ENCODE measurements at places on chromosomes 6 and 20.
A peak's percentile ranks its signal among the peaks of the same experiment; 100 is the strongest.

- H3K4me1 ChIP-seq: no peaks in the 10 kb centered on the region
- no peaks in the 10 kb centered on the region for H3K36me3 ChIP-seq
- no peak overlapping the region for H3K4me3 ChIP-seq
- no peak for DNase-seq
- H3K27ac ChIP-seq: no peak overlapping the region
Observed at GRCh38 chr6:43698584-43699349, 11.2 kb upstream of the MRPS18A start.

DNA sequence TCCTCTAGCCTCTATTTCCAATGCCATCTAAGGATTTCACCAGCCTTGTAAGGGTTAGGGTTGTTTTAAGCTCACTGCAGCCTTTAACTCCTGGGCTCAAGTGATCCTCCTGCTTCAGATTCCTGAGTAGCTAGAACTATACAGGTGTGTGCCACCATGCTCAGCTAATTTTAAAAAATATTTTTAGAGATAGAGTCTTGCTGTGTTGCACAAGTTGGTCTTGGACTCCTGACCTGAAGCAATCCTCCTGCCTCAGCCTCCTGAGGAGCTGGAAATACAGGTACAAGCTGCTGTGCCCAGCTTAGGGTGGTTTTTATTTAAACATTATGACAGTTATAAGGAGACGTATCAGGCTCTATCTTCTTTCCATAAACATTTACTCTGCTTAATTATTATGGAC lies 26.5 kb downstream of the ANKRD6 start:
- no peak overlapping the region for H3K4me3 ChIP-seq
- no peaks in the 10 kb centered on the region for H3K27me3 ChIP-seq
- H3K4me1 ChIP-seq: no peaks in the 10 kb centered on the region
- no peak overlapping the region for H3K27ac ChIP-seq
- H3K36me3 ChIP-seq: no peaks in the 10 kb centered on the region
- DNase-seq: no peak

- H3K27ac ChIP-seq: no peak overlapping the region
- no peaks in the 10 kb centered on the region for H3K4me1 ChIP-seq
- no peak overlapping the region for H3K4me3 ChIP-seq
Observed at GRCh38 chr20:39263076-39263475, 300.9 kb downstream of the DHX35 start.

DNA sequence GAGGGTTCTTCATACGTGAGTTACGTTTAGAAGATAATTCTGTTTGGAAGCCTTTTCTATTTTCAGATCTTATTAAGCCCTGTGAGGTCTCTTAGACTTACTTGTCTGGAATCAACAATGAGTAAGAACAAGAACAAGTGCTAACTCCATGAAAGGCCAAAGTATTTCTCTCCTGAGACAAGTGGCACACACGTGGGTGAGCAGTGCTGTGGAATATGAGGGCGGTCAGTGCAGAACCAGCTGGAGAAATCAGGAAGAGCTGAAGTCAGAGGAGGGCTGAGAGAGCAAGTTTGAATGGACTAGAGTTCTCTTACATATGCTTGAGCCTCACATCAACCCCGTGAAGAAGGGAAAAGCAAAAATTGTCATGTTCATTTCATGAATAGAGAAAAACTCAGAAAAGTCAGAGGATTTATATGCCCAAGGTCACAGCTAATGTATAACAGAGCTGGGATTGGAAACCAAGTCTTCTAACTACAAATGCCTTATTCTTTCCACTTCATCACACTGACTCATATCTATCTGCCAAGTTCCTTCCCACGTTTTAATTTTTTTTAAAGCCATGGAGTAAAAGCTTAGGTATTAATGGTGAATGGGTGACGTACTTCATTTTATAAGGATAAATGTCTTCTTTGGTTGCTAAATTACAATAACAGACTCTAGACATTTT lies 201.3 kb upstream of the DTNBP1 start:
- no peaks in the 10 kb centered on the region for H3K27me3 ChIP-seq
- H3K4me3 ChIP-seq: no peak overlapping the region
- no peaks in the 10 kb centered on the region for H3K4me1 ChIP-seq
- no peaks in the 10 kb centered on the region for H3K36me3 ChIP-seq
- no peak for DNase-seq
- no peak overlapping the region for H3K27ac ChIP-seq

- no peak overlapping the region for H3K4me3 ChIP-seq
- H3K27ac ChIP-seq: no peak overlapping the region
- H3K4me1 ChIP-seq: no peaks in the 10 kb centered on the region
- H3K36me3 ChIP-seq: no peaks in the 10 kb centered on the region
Observed at GRCh38 chr20:41927655-41928054, 309.5 kb upstream of the CHD6 start.

DNA sequence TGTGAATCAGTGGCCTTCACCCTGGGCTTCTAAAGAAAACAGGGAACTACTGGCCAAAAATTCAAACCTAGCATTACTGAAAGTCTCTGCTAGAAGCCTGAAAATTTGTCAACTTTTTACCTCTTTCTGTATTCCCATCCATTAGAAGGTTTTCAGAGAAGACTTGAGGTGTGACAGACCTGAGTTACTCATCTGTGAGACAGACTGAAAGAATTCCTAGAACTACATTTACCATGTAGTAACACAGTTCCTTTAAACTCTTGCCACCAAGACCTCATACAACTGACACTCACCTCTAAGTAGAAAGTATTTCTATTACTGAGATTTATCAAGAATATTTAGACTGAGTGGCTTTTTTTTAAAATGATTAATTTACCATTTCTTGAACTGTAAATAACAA lies 4.5 kb downstream of the DPM1 start:
- H3K36me3 ChIP-seq: peaks cover 58% of the 10 kb centered on the region
- H3K27me3 ChIP-seq: no peaks in the 10 kb centered on the region
- H3K4me1 ChIP-seq: peaks cover 21% of the 10 kb centered on the region
- DNase-seq: no peak
- no peak overlapping the region for H3K27ac ChIP-seq
- no peak overlapping the region for H3K4me3 ChIP-seq

DNA sequence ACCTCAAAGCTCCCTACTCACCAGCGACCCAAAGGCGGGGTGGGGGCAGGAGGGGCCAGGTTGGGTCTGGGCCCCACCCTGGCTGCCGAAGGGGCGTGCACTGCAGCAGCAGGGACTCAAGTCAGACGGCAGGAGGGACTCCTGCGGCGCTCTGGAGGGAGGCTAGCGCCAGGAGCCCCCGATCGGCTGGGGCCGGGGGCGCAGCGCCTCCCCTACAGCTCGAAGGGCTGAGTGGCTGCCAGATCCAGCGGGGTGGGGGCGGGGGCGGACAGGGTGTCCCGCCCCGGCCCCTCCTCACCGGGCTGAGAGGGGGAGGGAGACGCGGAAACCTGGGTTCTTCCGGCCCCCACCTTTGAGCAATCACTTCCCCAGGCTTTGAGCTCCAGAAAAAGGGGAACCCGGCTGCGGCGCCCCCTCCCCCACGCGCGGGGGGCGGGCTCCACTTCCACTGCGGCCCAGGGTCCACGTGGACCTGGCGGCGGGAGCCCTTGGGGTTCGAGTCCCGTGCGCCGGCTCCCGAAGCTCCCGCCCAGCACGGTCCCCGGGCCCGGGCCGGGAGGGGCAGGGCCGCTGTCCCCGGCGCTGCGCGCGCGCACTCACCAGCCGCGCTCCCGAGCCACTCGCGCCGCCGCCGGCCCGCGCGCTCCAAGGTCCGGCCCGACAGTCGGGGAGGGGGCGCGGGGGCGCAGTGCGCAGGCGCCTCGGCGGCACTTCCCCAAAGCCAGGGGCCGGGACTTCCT lies at the start of gene RGS19:
RGS19 (minus strand) TSS at position 246 of the 740 bp plus-strand sequence. CDS start 2,632 bp downstream, outside the sequence.
- peak within 1 kb of the TSS; percentile 61 for H3K27ac ChIP-seq
- H3K4me3 ChIP-seq: peak within 1 kb of the TSS; percentile 93
- peak; percentile 55 for DNase-seq
- H3K27me3 ChIP-seq: no peaks in the 10 kb centered on the region

DNA sequence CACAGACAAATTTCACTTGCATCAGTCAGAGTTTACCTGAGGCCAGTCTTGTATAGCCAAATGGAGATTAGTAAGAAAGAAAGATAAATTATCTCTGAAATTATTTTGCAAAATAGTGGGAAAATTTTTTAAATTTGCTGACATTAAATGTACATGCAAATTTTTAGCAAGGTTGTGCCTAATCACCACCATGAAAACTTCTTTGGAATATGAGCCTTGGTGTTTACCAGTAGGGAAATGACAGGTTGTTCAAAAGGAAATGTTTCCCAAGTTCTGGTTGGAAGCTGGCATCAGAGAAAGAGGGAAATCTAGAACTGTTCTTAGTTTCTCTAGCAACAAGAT lies 34.4 kb upstream of the LOC128125822 start:
- DNase-seq: no peak
- no peaks in the 10 kb centered on the region for H3K27me3 ChIP-seq
- no peaks in the 10 kb centered on the region for H3K36me3 ChIP-seq
- H3K4me1 ChIP-seq: no peaks in the 10 kb centered on the region

All from CD4-positive, alpha-beta T cell (primary cell).